NCI-H2171 treated with DMSO at 0.1 percent for 48 hours (cell line): ENCODE measurements at places on chromosomes 6 and 20.

DNA sequence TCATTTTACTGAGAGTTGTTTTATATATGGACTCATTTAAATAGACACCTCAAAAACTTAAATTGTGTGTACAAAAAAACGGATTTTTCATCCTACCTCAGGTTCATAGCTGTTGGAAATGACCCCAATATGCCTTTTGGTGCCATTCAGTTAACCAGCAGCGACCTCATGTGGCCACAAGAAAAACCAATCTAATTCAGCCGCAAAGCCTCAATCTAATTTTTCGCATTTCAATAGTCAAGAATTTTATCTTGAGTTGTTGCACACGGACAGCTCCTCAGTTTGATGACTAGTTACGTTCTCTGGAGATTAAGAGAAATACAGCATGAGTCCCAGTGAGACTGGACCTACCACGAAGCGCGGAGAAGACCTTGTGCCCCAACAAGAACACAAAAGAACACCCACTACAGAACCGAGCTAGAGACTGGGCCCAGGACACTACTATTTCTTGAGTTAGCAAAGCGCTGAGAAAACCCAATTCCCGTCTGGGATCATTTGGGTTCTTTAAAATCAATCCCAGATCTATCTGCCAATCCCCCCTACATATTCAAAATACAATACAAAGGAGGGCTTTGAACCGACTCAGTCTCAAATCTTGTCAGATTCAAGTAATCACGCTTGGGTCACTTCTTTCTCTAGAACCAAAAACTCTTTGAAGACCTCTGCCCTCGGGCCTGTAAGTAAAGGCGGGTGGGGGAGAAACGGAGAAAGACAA lies 1.1 kb downstream of the TCP11 start:
- DNase-seq, result peak; percentile 72

DNA sequence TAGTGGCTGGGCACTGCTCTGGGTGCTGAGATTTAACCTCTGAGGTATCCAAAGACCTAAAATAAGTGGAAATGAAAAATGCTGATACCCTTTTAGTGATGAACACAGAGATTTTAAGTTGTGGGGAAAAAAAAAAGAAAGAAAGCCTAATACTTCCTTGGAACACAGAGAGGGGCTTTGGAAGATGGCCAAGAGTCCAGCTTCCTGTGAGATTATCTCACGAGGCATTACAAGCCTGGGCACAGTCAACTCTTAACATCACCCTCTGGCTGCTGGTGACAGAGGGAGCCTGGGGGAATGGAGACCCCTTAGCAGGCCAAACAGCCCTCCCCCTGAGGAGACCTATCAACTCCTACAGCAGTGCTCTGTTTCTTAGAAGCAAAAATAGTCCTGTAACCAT lies 19.7 kb downstream of the BTN2A1 start:
- DNase-seq, result no peak

- no peak for DNase-seq
These were observed 73.9 kb upstream of the DUSP22 start for GRCh38 chr6:218153-219018.

DNA sequence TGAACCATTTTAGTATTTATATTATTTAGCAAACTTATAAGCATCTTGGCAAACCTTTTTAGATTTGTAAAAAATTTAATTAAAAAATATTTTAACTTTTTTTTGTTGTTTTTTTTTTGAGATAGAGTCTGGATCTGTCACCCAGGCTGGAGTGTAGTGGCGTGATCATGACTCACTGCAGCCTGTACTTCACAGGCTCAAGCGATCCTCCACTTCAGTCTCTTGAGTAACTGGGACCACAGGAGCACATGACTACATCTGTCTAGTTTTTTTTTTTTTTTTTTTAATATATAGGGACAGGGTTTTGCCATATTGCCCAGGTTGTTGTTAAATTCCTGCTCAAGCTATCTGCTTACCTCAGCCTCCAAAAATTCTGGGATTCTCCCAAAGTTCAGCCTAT lies 161.1 kb downstream of the EYS start:
- no peak for DNase-seq

DNA sequence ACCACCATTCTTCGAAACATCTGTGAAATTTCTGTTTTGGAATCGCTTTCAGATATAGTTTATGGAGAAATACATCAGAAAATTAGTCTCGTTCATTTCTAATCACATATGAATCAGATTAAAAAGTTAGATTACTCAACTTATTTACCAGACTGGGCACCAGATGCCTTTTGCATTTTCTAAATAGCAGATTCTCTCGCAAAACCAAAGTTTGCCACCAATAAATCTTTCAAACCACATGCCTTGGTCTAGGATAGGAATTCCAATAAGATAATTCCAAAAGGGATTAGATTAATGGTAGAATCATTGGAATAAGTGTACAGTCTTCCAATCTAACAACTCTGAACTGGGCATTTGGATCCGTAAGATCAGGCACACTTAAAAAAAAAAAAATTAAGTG lies 160.4 kb upstream of the TAB2 start:
- DNase-seq, result no peak

DNA sequence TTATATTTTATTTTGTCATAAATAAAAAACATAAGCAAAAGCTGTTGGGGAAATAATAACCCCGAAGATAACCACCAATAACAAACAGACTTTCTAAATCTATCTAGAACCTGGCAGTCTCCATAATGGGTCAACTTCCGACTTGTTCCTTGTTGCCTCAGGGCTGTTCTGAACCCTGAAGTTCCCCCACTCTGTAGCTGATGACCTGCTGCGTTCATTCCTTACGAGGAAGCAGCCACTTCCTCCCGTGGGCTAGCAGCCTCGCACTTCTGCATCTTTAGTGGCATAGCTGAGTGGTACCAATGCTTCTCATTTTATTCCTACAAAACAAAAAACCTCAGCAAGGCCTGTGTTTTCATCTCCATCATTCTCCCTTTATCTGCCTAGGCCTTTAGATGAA lies 103.0 kb downstream of the PLEKHG1 start:
- no peak for DNase-seq

DNA sequence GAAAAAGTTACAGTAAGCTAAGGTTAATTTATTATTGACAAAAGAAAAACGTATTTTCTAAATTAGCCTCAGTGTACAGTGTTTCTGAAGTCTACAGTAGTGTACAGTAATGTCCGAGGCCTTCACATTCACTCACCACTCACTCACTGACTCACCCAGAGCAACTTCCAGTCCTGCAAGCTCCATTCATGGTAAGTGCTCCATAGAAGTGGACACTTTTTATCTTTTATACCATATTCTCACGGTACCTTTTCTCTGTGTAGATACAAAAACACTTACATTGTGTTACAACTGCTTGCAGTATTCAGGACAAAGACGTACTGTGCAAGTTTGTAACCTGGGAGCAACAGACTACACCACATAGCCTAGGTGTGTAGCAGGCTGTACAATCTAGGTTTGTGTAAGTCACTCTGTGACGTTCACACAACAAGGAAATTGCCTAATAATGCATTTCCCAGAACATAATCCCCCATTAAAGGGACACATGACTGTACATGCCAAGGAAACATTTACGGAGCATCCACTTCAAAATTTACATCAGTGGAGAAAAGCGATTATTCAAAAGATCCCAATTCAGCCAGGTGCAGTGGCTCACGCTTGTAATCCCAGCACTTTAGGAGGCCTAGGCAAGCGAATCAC lies 133.4 kb downstream of the BANF2 start:
- no peak for DNase-seq

DNA sequence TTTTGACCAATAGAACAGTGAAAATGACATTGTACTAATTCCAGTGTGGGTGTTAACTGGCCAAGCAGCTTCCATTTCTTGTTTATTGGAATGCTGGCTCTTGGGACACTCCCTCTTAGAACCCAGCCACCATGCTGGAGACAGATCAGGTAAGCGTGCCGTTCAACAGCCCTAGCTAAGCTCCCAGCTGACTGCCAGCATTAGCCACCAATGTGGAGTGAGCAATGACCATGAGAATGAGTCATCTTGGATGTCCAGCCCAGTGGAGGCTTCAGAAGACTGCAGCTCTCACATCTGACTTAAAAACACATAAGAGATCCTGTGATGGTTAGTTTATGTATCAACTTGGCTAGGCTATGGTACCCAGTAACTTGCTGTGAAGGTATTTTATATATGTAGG lies 3.0 kb upstream of the LINC00237 start:
- no peak for DNase-seq

DNA sequence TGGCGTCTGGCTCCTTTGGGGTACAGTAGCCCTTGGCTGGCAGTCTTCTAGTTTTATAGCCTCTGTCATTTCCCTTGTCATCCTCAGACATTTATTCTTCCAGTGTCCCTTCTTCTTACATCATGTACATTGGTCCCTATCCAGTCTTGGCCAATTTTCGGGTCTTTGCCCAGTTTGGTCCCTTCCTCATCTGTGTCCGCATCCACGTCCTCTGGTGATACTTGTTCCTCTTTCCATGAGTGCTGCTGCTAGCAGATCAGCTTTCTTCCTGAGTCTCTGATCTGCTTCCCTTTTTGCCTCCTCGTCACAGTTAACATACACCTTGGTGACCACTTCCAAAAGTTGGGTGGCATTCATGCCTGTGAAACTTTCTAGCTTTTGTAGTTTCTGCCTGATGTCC lies 86.2 kb upstream of the GPR6 start:
- no peak for DNase-seq

GRCh38 chr6:81792826-81793225 lies 40.3 kb upstream of the TENT5A start:
- DNase-seq, result no peak

DNA sequence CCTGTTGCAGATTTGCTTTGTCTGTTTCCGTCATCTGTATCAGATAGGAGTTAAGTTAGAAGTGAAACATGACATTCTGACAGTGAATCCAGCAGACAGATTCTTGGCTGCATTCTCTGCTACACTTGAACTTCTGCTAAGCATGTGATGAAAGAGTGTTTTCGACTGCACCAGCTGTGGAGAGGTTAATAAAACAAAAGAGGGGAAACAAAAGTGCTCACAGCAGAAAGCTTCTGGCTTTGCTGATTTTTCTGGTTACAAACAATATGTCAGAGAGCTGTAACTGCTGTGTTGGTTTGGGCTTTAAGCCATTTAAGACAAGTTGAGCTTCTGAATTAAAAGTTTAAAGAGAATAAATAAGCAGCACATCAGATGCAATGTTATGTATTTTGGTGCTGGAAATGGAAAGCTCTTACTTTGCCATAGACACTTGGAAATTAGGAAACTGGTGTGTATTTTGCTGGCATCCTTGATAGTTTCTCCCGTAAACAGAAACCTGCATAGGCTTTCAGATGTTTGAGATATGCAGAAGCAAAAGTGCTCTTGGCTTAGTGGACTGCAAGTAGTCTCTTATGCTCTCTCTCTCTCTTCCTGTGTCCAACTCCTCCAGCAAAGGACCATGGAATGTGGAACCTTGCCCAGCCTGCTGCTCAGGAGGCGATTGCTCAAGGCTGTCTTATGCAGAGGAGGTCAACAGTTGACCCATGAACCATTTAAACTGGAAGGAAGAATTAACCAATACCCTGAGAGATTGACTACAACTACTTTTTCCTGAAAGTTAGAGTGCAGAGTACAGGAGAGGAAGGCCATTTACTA lies 104.9 kb downstream of the RPS12 start:
- peak; percentile 20 for DNase-seq

DNA sequence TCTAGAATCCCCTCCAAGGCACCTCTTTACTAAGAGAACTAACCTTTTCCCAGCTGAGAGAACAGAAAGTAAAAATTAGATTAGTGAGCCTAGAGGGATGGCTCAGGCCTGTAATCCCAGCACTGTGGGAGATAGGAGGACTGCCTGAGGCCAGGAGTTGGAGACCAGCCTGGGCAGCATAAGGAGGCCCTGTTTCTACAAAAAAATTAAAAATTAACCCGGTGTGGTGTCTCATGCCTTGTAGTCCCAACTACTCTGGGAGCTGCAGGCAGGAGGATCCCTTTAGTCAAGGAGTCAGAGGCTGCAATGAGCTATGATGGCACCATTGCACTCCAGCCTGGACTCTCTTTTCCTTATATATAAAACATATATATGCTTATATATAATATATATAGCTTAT lies 5.5 kb upstream of the OOEP start:
- DNase-seq, result no peak

DNA sequence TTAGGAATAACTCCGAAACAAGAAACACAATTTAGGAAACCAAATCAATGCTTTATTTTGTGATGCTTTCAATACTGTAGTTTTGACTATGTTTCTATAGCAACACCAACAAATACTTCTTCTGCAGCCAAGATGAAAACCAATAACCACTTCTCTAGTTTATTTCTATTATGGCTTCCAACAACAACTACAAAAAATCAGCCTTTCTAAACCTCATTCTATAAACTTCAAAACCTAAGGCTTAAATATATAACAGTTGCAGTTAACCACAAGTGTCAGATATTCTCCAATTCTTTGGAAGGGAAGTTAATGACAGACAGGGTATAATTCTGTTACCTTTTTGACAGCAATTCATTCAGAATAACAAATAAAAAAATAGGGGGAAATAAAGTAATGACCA lies 80.9 kb downstream of the EPB41L2 start:
- DNase-seq, result no peak

DNA sequence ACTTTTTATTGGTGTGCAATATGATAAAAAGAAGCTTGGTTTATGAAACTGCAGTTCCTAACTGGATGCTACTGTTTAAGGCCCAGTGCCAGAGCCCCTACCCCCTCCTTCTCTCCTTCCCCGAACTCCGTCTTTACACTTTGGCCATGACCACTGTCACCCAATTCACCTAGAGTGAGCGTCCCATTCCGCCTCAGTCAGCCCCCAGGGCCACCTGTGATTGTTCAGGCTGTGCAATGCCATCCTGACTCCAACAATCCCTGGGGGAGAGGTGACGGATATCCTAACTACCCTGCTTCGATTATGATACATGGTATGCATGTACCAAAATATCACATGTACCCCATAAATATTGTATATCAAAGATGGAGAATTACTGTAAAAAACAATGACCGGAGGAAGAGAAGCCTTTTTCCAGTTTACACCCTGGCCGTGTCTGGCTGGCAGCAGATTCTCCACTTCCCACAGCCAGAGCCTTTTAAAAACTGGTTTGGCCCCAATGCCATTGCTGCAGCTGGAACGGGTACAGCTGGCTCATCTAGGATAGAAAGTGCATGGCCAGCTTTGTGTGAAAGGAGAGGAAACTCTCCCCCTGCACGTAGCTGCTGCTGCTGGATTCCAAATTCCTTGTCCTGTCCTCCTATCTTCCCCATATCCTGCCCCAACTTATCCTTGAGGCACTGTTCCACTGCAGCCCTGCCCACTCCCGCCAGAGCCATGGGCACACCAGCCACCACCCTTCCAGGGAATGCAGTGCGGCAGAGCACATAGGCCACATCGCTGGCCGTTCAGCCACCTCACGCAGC lies 99.7 kb downstream of the JPH2 start:
- DNase-seq, result no peak

- DNase-seq, result no peak
These were observed 71.1 kb upstream of the THEMIS start for GRCh38 chr6:127971945-127972391.

DNA sequence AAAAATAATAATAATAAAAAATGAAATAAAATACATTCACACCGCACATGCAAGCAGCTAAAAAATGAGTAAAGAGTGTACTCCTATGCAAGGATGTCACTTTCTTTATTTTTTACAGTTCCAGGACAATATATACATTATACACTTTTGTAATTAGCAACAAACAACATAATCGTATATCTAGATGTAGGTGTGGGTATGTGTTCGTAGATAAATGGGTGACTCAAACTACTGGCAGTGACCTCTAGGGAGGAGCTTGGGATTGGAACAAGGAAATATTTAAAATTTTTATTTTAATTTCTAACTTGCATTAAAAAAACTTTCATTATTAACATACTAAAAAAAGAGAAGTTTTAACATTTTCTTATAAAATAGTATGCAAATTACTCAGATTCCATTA lies 86.1 kb upstream of the MYLIP start:
- no peak for DNase-seq

- DNase-seq, result no peak
These were observed 130.8 kb downstream of the OGFRL1 start for GRCh38 chr6:71419217-71420094.
